Lower lobe of right lung (tissue), 2 donors: ENCODE measurements at places on chromosomes 1 and 21. TPM values are rescaled to one million over a fixed set of nuclear protein-coding genes. Genes with fewer than 3 reads are reported as not detected.

Gene KPRP
- total RNA-seq = not detected

Gene ADORA3
- total RNA-seq = 10.3 TPM

Gene RPS8
- 1,341 TPM for total RNA-seq

Gene APCS
- not detected for total RNA-seq

Gene SYPL2
- total RNA-seq = 1.5 TPM

Gene KCNN3
- 4.4 TPM for total RNA-seq

Gene TNN
- total RNA-seq = 0.18 TPM

Gene LCE1F
- total RNA-seq = not detected

Gene C1orf141
- 2.2 TPM for total RNA-seq

Gene TNNT2
- 6.4 TPM for total RNA-seq

Gene TMEM82
- total RNA-seq = not detected

Gene GBP7
- total RNA-seq = not detected

Gene GUCA2B
- total RNA-seq = not detected

Gene SPTA1
- total RNA-seq = 0.50 TPM

Gene FAM72A
- 5.2 TPM for total RNA-seq
